ENCODE measurements at places on chromosomes 11 and 22.

DNA sequence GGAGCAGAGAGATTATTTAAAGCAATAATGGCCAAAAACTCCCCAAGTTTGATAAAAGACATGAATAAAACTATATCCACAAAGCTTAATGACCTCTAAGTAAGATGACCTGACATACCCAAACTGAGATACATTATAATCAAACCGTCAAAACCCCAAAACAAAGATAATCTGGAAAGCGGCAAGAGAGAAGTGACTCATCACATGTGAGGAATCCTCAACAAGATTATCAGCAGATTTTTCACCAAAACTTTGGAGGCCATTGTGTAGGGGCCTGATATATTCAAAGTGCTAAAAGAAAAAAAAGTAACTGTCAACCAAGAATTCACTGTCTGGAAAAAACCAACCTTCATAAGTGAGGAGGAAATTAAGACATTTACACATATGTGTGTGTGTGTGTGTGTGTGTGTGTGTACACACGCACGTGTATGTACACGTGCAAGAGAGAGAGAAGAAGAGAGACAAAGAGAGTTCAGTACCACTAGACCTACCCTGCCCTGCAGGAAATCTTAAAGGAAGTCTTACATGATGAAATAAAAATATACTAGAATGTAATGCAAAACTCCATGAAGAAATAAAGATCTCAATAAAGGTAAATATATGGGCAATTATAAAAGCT, 752.4 kb downstream of the NELL1 start:
- no peak for DNase-seq

- no peak for DNase-seq
These were observed 2.5 kb downstream of the TCN2 start for GRCh38 chr22:30609260-30610185.

DNA sequence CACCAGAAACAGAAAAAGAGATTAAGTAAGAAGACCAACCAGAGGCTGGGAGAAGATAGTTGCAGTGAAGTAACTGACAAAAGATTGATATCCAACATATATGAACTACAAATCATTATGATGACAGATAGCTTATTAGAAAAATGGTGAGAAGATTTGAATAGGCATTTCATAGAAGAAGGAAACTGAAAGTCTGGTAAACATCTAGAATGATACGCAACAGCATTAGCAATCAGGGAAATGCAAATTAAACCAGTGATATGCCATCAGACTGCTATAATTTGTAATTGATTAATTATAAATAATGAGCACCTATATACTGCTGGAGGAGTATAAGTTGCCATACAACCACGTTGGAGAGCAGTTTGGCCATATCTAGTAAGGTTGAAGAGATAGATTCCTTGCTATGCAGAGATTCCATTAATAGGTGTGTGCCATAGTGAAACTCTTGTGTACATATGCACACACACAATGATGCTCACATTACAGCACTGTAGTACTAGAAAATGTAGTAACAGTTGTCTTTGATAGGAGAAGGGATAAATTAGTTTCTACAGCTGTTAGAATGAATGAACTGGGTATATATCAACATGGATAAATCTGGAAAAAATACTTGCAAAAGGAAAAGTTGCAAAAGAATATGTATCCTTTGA, 20.5 kb downstream of the RNF169 start:
- no peak for DNase-seq

- no peak for DNase-seq
These were observed 929.0 kb upstream of the FAT3 start for GRCh38 chr11:91295591-91295990.

GRCh38 chr11:46149342-46149741, 28.1 kb upstream of the PHF21A start:
- DNase-seq = no peak

DNA sequence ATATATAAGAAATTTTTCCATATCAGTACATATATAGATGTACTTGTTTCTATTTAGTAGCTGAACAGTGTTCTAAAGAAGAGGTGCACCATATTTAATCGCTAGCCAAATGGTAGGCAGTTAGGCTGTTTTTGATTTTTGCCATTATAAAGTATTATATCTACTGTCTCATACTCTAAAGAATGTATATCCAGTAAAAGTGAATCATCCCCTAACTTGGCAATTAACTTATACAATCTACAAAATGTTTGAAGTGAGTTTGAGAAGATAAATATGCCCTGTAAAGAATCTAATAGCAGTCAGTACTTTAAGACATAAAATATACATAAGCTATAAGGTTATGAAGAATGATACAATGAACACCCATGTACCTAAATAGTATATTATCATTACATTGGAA, 291.5 kb downstream of the SWAP70 start:
- no peak for DNase-seq

- DNase-seq = no peak
These were observed 8.3 kb upstream of the INSC start for GRCh38 chr11:15106201-15106965.

- DNase-seq = no peak
These were observed 32.8 kb downstream of the C2CD3 start for GRCh38 chr11:74138021-74138420.

DNA sequence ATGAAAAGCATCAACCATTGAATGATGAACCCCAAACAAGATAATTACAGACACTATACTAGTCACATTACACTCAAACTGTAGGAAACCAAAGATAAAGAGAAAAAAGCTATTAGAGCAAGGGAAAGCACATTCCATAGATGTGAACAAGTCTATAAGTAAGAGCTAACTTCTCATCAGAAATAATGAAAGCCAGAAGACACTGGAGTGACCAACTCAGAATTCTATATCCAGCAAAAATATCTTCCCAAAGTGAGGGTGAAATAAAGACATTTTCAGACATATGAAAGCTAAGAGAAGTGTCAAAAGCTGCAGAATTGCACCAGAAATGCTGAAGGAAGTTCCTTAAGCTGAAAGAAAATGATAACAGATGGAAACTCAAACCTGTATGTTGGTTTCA, 17.3 kb downstream of the FCHSD2 start:
- DNase-seq = no peak

- no peak for DNase-seq
These were observed 293.2 kb downstream of the NELL1 start for GRCh38 chr11:20962581-20962980.

GRCh38 chr11:44911029-44911814, 39.5 kb downstream of the TP53I11 start:
- peak; percentile 87 for DNase-seq

GRCh38 chr11:42239188-42239587, 779.7 kb upstream of the LRRC4C start:
- DNase-seq = no peak

DNA sequence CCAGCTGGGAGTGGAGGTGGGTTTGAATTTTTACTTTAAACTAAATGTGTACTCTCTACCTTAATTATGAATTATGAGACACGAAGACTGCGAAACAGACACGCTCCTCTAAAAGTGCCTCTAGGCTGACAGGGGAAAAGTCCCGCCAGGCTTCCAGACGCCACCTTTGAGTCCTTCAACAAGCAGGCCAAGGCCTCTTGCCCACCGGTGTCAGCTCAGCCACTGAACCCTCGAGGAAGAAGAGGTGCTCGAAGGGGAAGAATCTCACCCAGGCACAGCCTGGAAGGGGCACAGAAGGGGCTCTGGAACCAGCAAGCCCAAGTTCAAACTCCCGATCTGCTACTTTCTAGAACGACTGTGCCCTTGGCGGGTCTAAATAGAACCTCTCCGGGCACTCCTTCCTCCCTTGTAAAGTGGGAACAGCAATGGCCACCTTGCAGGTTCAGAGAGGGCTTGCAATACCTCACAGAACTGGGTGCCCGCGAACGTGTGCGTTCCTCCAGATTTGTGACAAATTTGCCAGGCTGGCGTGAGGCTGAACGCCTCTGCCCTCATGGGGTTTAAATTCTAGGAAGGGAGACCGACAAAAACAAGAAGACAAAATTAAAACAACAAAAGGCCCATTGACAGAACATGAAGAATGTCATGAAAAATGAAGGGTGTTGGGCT, 158.5 kb upstream of the GRK3 start:
- DNase-seq = no peak

DNA sequence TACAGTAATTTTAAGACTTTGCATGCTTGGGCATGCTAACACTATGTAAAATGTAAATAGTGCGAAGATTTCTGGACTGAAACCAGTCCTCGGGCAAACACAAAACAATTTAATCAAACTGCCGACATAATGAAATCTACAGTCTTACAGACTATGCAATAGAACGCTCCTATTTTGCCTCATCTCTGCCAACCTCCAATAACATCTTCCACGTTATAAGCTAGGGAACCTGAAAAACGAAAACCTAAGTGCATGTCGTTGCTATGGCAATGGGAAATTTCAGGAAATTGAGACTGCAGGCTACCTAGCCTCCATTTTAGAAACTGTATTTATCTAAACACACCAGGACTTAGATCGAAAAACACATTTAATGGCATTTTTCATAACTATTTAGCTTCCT, 1.1 kb downstream of the CSTF3 start:
- peak; percentile 62 for DNase-seq

- DNase-seq = no peak
These were observed 62.7 kb downstream of the ISX start for GRCh38 chr22:35128637-35129036.

DNA sequence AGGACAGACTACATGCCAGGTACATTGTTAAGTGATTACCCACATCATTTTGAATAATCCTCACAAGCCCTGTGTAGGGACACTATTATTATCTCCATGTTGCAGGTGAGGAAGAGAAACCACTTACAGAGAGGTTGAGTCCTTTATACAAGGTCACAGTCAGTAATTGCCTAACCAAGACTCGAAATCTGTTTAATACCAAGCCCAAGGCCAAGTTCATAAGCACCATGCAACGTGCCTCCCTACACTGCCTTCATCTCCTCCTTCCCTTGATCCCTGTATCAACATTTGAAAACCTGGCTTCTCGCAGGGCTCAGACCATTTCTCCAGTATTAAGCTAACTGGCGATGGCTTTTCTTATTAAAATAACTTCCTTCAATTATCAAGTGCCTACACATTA, 41.7 kb upstream of the SEZ6L start:
- no peak for DNase-seq

DNA sequence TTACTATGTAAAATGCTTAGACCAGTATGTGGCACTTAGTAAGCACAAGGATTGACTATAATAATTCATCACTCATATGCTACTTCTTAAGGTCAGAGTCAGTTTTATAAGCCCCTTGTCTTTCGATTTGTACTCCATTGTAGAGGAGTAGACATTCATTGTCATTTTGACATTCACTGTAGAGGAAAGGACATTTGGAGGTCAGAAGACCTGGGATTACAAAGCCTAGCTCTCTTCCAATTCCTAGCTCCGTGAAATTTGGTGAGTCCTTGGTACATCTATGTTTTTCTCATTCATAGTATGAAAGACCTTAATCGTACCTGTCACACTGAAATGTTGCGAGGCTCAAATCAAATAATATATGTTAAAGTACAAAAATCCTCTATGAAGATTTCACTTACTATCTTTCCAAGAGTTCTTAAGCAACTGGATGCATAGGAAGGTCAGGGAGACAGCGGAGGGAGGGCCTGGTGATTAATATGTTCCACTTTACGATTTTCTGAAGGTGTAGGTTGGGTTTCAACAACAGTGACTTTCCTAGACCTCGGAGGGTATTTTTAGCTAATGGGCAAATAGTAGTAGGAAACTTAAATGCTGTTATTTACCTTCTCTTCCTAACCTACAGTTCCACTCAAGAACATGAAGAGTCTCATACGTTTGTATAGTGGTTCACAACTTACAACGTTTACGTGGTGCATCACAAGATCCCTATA, 1.4 kb upstream of the EMSY start:
- DNase-seq = no peak

- no peak for DNase-seq
These were observed 9.9 kb upstream of the MAFF start for GRCh38 chr22:38191731-38192474.

DNA sequence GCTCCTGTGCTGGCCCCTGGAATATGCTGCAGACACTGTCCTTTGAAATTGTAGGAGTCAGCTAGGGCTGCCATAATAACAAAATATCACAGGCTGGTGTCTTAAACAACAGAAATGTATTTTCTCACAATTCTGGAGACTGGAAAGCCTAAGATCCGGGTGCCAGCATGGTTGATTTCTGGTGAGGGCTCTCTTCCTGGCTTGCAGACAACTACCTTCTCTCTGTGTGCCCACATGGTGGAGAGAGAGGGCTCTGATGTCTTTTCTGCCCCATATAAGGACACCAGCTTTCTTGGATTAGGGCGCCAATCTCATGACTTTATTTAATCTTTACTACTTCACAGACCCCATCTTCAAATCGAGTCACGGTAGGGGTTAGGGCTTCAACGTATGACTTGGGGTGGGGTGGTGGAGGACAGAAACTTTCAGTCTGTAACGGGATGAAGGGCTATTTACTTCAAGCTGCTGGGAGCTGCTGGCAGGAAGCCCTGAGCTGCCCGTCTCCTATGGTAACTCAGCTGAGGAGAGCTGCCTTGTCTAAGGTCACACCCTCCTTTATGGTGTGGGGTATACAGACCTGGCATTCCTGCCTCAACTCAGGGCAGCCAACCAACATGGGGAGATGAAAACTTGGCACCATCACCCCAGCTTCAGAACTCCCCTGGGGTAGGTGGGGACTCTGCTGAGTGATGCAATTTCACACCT, 142.9 kb upstream of the ZBED5 start:
- DNase-seq = no peak

GRCh38 chr11:61725781-61726231, 26.6 kb upstream of the MYRF start:
- no peak for DNase-seq

- no peak for DNase-seq
These were observed 47.7 kb upstream of the GAB2 start for GRCh38 chr11:78465169-78465942.

- no peak for DNase-seq
These were observed 3.6 kb downstream of the TP53I11 start for GRCh38 chr11:44947114-44947513.

DNA sequence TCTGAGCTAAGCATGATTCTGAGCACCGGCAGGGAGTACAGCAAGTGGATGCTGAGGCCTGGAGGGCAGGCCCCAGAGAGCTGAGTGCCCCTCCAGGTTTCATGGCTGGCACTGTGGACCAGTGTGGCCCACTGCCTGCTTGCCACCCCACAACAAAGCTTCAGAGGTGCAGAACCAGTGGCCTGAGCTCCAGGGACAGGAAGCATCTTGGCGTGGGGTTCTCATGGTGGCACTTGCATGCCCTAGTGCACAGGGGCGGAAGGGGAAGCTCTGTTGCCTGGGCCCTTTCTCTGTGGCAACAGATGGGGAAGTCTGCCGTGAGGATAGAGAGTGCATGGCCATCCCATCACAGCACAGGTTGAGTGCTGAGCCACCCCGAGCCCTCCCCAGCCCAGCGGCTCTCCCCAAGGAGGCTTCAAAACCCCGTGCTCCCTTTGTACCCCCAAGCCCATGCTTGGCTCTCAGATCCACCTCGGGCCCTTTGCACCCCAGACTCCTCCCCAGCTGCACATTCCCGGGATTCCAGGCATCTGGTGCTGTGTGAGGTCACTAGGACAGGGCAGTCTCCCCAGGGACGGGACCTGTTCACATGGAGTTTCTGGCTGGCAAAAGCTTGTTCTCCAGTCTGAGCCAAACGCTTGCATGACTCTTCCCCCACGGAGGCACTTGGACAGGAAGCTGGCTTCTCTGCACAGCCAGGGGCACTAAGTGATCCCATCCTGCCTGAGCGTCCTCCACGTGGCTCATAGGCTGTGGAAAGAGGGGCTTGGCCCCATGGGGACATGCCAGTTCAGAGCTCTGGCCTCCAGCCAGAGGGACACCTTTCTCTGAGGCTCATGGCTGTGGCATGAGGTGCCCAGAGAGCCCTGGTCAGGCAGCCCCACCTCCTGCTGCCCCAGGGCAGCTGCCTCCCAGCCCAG, 4.2 kb downstream of the SLC25A1 start:
- DNase-seq = peak; percentile 29

- no peak for DNase-seq
These were observed 5.4 kb downstream of the MTFP1 start for GRCh38 chr22:30430933-30431332.
